Choroid plexus epithelial cell (primary cell): ENCODE measurements at places on chromosomes 1 and 21.

GRCh38 chr1:43460988-43461693 lies 7.4 kb upstream of the HYI start:
- DNase-seq: peak; percentile 47

GRCh38 chr1:206686478-206687249 lies 2.0 kb downstream of the MAPKAPK2 start:
- DNase-seq: no peak

GRCh38 chr1:105909811-105910210 lies 1146.7 kb upstream of the PRMT6 start:
- no peak for DNase-seq

DNA sequence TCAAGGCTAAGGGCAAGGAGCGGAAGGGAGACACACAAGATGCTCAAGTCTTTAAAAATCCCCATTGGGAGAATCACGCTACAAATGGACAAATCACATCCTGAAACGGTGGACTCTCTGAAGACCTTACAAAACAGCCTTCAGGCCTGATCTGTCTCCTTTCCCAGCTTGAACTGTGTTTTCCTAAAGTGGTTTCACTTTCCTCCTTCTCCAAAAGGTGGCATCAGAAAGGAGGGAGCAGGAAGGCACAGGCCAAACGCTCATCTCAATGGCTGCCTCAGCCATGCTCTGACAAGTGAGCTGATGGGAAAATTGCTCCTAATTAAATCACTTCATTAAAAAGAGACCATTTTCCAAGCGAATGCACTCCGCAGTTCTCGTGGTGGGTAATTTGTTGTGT lies 47.7 kb downstream of the UTP25 start:
- DNase-seq: peak; percentile 94

GRCh38 chr1:156844102-156844501 lies 14.8 kb downstream of the INSRR start:
- DNase-seq: no peak

DNA sequence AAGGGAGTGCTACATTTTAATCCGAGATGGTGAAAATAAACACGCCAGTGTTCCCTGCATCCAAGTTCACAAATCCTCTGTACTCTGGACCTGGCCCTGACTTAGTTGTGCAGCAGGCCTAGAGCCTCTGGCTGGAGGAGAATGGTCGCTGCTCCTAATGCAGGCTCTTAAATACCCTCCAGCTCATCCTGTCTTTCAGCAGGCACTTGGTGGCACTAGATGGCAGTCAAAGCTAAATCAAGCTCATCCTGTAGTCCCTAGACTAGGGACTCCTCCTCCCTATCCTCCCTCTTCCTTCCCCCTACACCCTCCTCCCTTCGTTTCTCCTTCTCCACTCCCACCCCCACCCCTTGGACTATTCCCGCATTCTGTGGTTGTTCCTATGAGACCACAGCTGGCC lies 41.6 kb upstream of the MTR start:
- peak; percentile 72 for DNase-seq

GRCh38 chr1:178999061-178999460 lies 26.6 kb upstream of the FAM20B start:
- no peak for DNase-seq

- DNase-seq: peak; percentile 32
Observed at GRCh38 chr1:31843506-31843905, 27.7 kb upstream of the SPOCD1 start.

- DNase-seq: no peak
Observed at GRCh38 chr1:84988588-84988987, 8.3 kb downstream of the MCOLN2 start.
